ENCODE measurements at places on chromosomes 12 and 14. TPM values are rescaled to one million over a fixed set of nuclear protein-coding genes. Genes with fewer than 3 reads are reported as not detected.

RFX4 gene
- not detected for total RNA-seq

FAM177A1 gene
- 34.4 TPM for total RNA-seq

KIF26A gene
- total RNA-seq: 1.4 TPM

PPP1R36 gene
- 3.4 TPM for total RNA-seq

FNTB gene
- total RNA-seq: 15.7 TPM

RILPL1 gene
- total RNA-seq: 14.4 TPM

MIS18BP1 gene
- total RNA-seq: 64.4 TPM

FGD6 gene
- 13.1 TPM for total RNA-seq

ANP32D gene
- not detected for total RNA-seq

CIROP gene
- total RNA-seq: not detected

LIN7A gene
- total RNA-seq: 25.6 TPM

OR6C2 gene
- not detected for total RNA-seq

C1S gene
- total RNA-seq: 307 TPM

RASAL1 gene
- total RNA-seq: 6.7 TPM

LALBA gene
- not detected for total RNA-seq

NRXN3 gene
- 3.6 TPM for total RNA-seq

POTEG gene
- not detected for total RNA-seq

- DNase-seq: no peak
These were observed 24.1 kb downstream of the YAF2 start for GRCh38 chr12:42213954-42214426.

GRCh38 chr14:68607081-68607866 lies 185.6 kb downstream of the ZFP36L1 start:
- DNase-seq: no peak

DNA sequence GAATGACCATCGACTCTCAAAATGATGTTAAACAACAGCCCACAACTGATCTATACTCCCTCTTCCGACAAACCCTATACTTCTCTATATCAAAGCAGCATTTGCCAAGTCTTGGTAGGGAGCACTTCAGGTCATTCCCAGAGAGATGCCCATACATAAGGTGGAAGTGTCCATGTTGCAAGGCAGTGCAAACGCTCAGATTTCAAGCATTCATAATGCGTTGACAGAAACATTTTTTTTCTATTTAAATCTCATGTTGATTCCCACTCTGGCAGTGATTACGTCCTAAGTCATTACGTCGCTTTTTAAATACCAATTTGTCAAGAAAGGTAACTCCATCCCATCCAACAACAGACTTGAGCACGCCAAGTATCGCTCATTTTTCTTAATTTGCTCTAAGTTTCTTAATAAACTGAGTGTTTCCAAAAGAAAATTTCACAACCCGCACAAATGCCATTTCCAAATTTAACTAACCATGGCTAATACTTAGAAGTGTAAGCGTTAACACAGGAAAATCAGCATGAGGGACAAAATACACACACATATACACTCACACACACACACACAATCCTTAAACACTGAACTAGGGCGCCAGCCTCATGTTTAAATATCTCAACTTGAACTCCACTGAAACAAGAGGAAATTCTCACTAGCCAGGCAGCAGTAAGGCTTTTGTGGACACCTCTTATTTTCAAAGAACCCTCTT lies 1.1 kb downstream of the GXYLT1 start:
- DNase-seq: no peak

- DNase-seq: no peak
These were observed 116.8 kb downstream of the NELL2 start for GRCh38 chr12:44759289-44759688.

- peak; percentile 81 for DNase-seq
These were observed 137.0 kb downstream of the CRADD start for GRCh38 chr12:93813972-93814821.

DNA sequence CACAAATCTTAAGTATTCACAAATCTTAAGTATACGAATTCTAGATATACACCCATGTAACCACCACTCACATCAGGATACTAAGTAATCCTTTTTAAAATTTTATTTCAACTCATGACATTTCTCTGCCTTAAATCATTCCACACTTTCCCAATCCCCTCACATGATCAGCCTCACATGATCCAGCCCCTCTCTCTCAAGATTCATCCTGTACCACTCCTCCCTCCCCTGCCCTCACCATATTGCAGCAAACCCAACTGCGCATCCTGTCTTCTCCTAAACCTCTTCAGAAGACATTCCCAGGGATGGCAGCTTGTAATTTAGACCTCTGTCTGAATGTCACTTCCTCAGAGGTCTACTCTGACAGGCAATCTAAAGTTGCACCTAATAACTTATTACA lies 1.7 kb upstream of the EIF4B start:
- no peak for DNase-seq

- no peak for DNase-seq
These were observed 566.6 kb downstream of the RPS29 start for GRCh38 chr14:49019467-49020115.

GRCh38 chr14:98186140-98186539 lies 1085.9 kb downstream of the BCL11B start:
- DNase-seq: no peak

GRCh38 chr12:1738446-1738845 lies 47.6 kb downstream of the ADIPOR2 start:
- no peak for DNase-seq

DNA sequence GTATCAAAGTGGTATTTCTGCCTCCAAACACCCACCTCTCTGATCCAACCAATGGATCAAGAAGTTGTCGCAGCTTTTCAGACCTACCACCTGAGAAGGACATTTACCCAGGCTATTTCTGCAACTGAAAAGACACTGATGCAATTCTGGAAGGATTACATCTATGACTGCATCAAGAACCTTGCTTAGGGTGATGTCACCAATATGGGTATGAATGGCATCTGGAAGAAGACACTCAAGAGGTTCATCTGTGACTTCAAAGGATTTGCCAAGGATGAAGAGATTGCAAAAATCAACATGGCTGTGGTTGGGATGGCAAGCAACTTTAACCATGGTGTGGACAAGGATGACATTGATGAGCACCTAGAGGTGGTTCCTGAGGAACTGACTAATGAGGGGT lies 154.2 kb downstream of the PCNX1 start:
- no peak for DNase-seq

- no peak for DNase-seq
These were observed 53.6 kb upstream of the PCED1B start for GRCh38 chr12:47025798-47026197.

- DNase-seq: no peak
These were observed 141.8 kb upstream of the G2E3 start for GRCh38 chr14:30417121-30417520.

DNA sequence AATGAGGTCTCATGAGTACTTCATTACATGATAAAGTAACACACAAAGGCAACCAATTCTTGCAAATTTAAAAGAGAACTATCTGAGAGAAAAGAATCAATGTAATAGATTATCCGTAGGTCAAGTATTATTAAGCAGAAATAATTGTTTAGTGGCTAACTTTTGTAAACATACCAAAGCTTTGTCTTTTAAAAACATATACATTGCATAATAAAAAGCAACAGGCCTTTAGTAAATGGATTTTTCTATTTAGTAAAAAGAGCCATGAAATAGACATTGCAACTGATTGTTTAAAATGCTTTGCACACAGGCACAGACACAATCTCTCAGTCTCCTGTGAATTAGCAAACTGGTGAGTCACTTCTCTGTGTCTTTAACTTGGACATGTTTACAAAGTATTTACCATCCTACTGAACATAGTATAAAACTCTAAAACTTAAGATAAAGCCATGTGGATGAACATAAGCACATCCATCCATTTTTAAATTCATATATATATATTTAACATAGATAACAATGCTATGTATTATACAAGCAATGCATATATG lies 518.7 kb upstream of the MGAT4C start:
- no peak for DNase-seq

- DNase-seq: no peak
These were observed 12.9 kb downstream of the LRIG3 start for GRCh38 chr12:58907391-58907790.

DNA sequence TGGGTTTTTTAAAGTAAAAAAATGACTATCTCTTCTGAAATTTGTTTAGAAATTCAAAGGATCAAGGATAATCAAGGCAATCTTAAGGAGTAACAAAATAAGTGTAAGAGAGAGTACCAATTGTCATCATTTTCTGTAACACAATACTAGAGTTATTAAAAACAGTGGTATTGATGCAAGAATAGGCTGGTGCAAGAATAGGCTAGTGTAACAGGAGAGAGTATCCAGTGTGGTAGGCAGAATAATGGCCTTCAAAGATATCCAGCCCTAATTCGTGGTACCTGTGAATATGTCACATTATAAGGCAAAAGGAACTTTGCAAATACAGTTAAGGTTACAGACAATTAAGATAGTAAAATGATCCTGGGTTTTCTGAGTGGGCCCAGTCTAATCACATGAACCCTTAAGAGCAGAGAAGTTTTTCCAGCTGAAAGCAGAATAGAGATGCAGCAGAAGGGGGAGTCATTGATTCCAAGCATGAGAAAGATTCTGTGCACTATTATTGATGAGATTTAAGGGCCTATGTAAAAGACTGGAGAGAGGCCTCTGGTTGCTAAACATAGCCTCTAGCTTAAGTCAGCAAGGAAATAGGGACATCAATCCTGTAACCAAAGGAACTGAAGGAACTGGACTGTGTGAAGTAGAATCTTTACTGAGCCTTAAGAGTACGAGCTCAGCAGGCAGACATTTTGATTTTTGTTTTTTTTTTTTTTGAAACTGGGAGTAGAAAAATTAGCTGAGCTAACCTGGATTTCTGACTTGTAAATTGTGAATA lies 134.1 kb downstream of the GPHN start:
- DNase-seq: no peak

- DNase-seq: no peak
These were observed 6.1 kb upstream of the DENND5B start for GRCh38 chr12:31597066-31597465.

DNA sequence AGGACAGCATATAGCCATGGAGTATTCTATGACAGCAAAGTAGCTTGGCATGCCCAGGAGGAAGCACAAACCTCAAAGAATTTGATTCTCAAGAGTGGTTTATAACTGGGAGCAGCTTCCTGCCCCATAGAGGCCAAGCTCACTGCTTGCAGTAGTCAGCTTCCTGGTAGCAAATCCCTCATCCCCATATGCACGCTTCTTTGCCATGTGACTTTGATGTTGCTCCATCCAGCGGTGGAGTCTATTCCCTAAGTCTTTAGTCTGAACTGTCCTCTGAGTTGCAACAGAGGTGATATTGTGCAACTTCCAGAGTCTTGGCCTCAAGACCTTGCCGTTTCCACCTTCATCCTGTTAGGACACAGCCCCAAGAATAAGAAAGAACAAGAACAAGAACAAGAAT lies 996.8 kb upstream of the TMEM132C start:
- no peak for DNase-seq

DNA sequence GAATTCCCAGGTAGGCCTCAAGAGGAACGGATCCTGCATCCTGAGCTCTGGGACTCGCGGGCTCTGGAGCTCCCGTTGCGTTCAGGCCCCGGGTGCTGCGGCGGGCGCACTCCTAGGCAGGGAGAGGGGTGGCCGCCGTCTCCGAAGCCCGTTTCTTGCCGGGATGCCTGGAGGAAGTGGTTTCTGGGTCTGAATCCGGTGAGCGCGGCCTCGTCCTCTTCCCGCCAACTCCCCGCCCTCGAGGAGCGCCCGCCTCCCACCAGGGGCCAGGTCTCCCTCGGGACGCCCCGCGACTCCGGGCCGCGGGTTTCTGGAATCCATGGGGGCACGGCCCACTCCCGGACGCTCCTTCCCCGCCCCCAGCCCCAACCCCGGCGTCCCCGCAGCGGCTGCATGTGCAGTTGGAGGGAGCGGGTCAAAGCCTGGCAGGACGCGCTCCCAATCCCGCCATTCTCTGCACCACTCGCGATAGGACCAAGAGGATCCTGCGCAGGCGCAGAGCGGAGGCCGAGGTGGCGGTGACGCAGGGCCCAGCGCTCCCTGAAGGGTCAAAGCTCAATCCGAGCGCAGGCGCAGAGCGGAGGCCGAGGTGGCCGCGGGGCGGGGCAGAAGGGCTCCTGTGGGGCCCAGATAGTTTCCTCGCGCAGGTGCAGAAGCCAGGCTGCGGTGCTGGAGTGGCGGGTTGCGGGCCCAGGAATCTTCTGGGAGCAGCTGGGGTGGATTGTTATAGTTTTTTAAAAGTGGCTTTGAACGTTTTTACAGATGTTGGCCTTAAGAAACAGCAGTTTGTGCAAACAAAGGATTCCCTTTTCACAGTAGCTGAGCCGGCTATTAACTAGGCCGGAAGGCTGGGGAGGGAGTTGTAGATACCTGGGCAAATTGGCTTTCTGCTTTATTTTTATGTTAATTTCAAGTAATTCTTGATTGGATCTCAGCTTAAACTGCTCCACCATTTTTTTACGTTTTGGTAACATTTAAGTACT lies 796.4 kb downstream of the AACS start:
- no peak for DNase-seq

- DNase-seq: no peak
These were observed 125.4 kb downstream of the SNAPC1 start for GRCh38 chr14:61887628-61888027.

- no peak for DNase-seq
These were observed 305.6 kb upstream of the DIO3 start for GRCh38 chr14:101255765-101256125.

- no peak for DNase-seq
These were observed 116.6 kb downstream of the BCL11B start for GRCh38 chr14:99155173-99156089.

- no peak for DNase-seq
These were observed 2.3 kb upstream of the MYL2 start for GRCh38 chr12:110922652-110923051.

GRCh38 chr12:66405395-66405794 lies 103.1 kb downstream of the HELB start:
- DNase-seq: no peak

- no peak for DNase-seq
These were observed 32.1 kb upstream of the SGPP1 start for GRCh38 chr14:63760014-63760413.

- no peak for DNase-seq
These were observed 1.4 kb downstream of the FOXA1 start for GRCh38 chr14:37593511-37594237.

- peak; percentile 35 for DNase-seq
These were observed 223.1 kb downstream of the RAD51B start for GRCh38 chr14:68042586-68043210.

GRCh38 chr12:9625019-9625418 lies 17.3 kb upstream of the KLRB1 start:
- DNase-seq: no peak

- no peak for DNase-seq
These were observed 82.2 kb downstream of the PAPOLA start for GRCh38 chr14:96584199-96584906.

DNA sequence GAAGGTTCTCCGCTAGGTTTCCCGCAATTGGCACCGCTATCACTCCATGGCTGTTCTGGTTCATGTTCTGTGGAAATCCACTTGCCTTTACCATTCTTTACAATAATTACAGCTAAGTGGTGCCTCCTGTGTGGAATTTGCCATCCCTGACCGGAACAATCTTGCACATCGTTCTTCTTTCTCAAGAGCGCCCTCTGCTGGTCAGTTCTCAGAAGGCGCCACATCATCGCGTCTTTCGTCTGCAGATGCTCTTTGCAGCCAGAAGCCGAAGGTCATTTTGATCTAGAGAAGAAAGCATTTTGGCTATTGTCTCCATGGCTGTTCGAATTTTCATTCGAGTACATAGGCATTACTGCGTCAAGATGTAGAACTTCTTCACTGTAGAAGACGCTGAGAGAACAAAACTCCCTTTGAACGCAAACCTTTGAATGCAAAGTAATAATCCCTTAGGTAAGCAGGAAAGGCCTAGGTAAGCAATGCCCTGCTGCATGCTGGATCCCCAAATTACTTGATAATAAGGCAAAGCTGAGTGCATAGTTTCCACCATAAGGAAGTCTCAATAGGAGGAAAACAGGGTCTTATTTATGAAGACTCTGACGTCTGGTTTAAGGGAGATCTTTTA lies 10.1 kb upstream of the RTRAF start:
- DNase-seq: peak; percentile 78

Data from breast epithelium (tissue), 4 donors.